ENCODE measurements at places on chromosomes 6 and 20. TPM values are rescaled to one million over a fixed set of nuclear protein-coding genes. Genes with fewer than 3 reads are reported as not detected.

REPS1 gene
- 96.5 TPM for total RNA-seq

EYA4 gene
- 18.7 TPM for total RNA-seq

BHLHE23 gene
- total RNA-seq, result not detected

ZNF165 gene
- 3.7 TPM for total RNA-seq

ETV7 gene
- total RNA-seq, result 2.2 TPM

SLC16A10 gene
- total RNA-seq, result 5.4 TPM

MOG gene
- total RNA-seq, result not detected

TUBB2A gene
- total RNA-seq, result 72.7 TPM

CTCFL gene
- total RNA-seq, result not detected

DNA sequence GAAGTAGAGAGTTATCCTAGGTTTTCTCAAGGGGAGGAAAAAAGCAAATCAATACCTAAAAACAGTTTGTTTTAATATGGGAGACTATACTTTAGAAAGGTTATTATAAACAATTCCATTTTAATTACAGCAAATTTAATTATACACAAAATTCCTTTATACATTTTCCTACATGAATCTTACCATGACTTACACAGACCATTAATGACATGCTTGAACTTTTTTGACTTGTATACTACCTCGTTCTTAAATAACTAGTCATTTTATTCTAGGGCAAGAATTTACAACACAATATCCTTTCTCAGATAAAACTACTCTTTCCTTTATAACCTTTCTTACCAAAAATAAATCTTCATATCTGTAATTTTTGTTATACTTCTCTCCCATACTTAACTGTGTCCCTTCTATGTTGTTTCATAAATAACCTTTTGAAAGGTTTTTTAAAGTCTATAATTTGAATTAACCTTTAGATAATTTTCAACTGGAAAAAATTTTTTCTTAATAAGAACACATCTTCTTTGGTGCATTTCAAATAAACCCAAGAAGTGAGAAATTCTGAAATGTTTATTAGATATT, 729.4 kb downstream of the TENT5A start:
- H3K36me3 ChIP-seq, result no peaks in the 10 kb centered on the region
- DNase-seq, result no peak
- no peaks in the 10 kb centered on the region for H3K4me1 ChIP-seq
- no peak overlapping the region for H3K27ac ChIP-seq
- H3K4me3 ChIP-seq, result no peak overlapping the region

DNA sequence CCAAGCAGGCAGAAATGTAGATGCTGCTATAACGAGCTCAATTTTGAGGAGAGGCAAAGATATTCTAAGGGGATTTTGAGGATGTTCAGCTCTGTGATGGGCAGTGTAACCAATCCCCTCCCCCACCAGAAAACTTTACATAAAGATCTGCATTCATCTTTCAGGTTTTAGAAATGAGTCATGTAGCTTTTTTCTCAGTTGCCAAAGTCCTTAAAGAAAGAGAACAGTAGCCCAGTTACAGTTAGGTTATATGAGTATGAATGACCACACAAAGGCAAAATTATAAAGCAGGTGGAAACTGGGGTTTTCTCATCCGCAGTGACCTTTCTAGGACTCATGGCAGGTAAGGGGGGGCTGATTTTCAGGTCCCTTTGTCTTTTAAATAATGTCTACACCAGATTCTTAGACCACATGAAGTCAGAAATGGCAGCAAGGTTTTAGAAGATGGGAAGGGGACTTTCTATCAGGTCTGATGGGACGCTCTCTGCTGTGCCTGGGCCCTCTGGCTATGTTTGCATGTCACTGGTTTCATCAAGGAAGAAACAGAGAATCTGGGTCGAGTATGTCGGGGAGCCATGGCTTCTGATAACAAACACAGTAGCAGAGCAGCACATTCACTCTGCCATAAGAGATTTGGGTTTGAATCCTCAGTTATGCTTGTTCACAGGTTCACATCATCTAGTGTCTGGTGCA, 94.7 kb downstream of the CLIC5 start:
- H3K36me3 ChIP-seq, result no peaks in the 10 kb centered on the region
- H3K4me3 ChIP-seq, result no peak overlapping the region
- H3K27me3 ChIP-seq, result no peaks in the 10 kb centered on the region

GRCh38 chr20:19926591-19926990, 90.6 kb upstream of the NAA20 start:
- H3K4me3 ChIP-seq, result no peak overlapping the region
- no peak for DNase-seq
- H3K27me3 ChIP-seq, result no peaks in the 10 kb centered on the region
- H3K36me3 ChIP-seq, result no peaks in the 10 kb centered on the region
- peaks cover 35% of the 10 kb centered on the region for H3K4me1 ChIP-seq
- no peak overlapping the region for H3K27ac ChIP-seq

DNA sequence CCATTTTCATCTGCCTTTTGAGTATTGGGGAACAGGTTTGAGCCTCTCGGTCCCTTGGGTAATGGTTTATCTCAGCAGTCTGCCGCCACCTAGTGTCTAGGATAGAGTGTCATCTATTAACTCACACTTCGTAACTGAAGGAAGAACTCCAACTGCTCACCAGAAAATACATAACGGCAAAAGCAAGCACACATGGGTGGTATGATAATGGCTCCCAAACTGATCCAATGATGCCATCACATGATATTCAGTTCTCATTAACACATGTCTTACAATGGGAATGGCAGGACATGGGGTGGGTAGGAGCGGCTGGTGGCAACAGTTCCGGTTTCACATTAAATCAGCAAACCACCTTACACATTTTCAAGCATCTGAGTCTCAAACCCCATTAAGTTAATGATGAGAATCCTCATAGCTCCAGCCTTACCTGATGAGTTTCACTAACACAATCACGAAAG, 110.7 kb upstream of the PHACTR1 start:
- no peaks in the 10 kb centered on the region for H3K27me3 ChIP-seq
- no peak overlapping the region for H3K4me3 ChIP-seq
- H3K27ac ChIP-seq, result no peak overlapping the region

DNA sequence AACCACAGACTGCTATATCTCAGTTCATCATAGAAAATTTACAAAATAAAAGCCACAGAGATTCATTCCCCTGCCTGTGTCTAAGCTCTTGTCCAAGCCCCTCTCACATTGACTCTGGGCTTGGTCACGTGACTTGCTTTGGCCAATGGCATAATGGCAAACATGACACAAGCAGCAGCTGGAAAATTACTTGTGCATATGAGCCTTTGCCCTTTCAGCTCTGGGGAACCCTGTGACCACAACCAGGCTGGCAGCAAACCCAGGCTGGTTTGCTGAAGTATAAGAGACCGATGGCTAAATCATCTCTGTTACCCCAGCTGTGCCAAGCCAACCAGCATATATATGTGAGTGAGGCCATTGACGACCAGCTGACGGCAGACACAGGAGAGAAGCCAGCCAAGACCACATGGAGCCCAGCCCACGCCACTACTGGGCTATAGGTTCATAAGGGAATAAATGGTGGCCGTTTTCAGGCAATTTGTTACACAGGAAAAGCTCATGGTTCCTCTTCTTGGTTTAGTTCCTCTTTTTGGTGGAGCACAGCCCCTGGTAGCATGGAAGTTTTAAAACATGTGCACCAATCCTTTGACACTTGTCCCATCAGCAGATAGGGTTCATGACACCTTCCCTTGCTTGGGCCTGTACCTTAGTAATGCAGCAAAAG, 31.8 kb upstream of the RSPO4 start:
- no peak for DNase-seq
- H3K36me3 ChIP-seq, result no peaks in the 10 kb centered on the region
- H3K4me3 ChIP-seq, result no peak overlapping the region
- no peak overlapping the region for H3K27ac ChIP-seq
- H3K27me3 ChIP-seq, result no peaks in the 10 kb centered on the region

GRCh38 chr6:134238960-134239795, 78.7 kb downstream of the SGK1 start:
- no peaks in the 10 kb centered on the region for H3K27me3 ChIP-seq
- no peaks in the 10 kb centered on the region for H3K36me3 ChIP-seq
- no peak overlapping the region for H3K27ac ChIP-seq
- H3K4me1 ChIP-seq, result peaks cover 5% of the 10 kb centered on the region
- DNase-seq, result no peak

- H3K36me3 ChIP-seq, result no peaks in the 10 kb centered on the region
- DNase-seq, result no peak
Observed at GRCh38 chr20:4283016-4283415, 267.7 kb upstream of the RNF24 start.

GRCh38 chr6:157953580-157954091, 28.0 kb upstream of the SYNJ2 start:
- DNase-seq, result no peak
- H3K27me3 ChIP-seq, result no peaks in the 10 kb centered on the region
- peak overlapping the region; percentile 15 for H3K27ac ChIP-seq
- H3K4me1 ChIP-seq, result peaks cover 10% of the 10 kb centered on the region
- H3K36me3 ChIP-seq, result no peaks in the 10 kb centered on the region
- H3K4me3 ChIP-seq, result peak overlapping the region; percentile 32

- H3K36me3 ChIP-seq, result no peaks in the 10 kb centered on the region
- H3K4me3 ChIP-seq, result no peak overlapping the region
- DNase-seq, result no peak
Observed at GRCh38 chr6:108323710-108324466, 29.0 kb downstream of the AFG1L start.

- no peak overlapping the region for H3K4me3 ChIP-seq
- no peak overlapping the region for H3K27ac ChIP-seq
- no peaks in the 10 kb centered on the region for H3K36me3 ChIP-seq
- peaks cover 12% of the 10 kb centered on the region for H3K4me1 ChIP-seq
- no peak for DNase-seq
Observed at GRCh38 chr6:88171312-88171711, 5.2 kb upstream of the CNR1 start.

All from vagina (tissue), 2 donors.